RCC 7860 (cell line): ENCODE measurements at places on chromosomes 4 and X.

DNA sequence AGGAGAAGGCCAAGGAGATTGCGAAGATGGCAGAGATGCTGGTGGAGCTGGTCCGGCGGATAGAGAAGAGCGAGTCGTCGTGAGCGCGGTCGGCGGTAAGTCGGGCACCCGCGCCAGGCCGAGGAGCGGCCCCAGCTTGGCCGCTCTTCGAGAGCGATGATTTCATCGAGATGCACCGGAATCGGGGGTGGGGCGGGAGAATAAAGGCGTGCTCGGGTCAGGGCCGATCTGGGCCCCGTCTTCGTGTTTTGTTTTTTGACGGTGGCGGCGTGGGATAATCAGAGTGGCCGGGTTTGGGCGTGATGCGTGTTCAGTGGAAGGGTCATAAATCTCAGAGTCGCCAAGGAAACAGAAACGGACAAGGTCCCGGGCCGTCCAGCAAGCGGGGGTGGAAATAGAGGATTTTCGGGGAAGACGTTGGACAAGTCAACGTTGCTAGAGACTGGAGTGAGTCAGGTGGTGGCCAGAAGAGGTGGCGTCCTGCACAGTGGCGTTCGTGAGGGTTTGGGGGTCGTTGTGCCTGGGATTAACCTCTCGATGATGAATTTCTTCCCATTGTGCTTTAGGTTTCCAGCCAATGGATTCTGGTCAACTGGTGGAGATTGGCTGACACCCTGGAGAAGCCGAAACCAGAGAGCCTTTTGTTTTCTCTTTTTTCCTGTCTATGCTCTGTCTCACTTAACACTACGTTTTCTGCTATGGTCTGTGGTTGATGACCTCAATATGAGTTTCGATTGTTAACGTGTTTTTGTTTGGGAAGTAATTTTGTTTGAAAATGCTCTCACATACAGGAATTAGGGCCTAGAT is 882 bp downstream of the MRFAP1 start:
- peak; percentile 7 for DNase-seq

- no peak for DNase-seq
Observed at GRCh38 chr4:90906239-90906638, 779.0 kb downstream of the CCSER1 start.

DNA sequence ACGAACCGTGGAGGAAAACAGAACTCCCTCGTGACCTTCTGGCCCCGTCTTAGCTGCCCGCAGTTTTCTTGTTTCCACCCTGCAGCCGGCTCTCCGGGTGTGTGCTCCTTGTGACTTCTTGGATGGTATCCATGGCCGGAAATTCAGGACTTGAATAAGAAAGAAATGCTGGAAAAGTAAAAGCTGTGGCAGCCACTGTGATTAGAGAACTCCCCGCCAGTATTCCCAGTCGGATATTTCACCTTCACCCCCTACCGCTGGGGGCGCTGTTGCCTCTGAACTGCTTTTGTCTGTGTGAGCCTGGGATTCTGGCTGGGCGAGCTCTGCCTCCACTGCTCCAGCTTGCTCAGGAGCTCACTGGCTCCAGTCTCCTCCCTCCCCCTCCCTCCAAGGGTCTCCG is 41.5 kb upstream of the CYP4V2 start:
- peak; percentile 40 for DNase-seq

GRCh38 chr4:21192367-21192766 is 492.1 kb downstream of the PACRGL start:
- no peak for DNase-seq

GRCh38 chr4:2570036-2570435 is 33.6 kb downstream of the FAM193A start:
- no peak for DNase-seq

DNA sequence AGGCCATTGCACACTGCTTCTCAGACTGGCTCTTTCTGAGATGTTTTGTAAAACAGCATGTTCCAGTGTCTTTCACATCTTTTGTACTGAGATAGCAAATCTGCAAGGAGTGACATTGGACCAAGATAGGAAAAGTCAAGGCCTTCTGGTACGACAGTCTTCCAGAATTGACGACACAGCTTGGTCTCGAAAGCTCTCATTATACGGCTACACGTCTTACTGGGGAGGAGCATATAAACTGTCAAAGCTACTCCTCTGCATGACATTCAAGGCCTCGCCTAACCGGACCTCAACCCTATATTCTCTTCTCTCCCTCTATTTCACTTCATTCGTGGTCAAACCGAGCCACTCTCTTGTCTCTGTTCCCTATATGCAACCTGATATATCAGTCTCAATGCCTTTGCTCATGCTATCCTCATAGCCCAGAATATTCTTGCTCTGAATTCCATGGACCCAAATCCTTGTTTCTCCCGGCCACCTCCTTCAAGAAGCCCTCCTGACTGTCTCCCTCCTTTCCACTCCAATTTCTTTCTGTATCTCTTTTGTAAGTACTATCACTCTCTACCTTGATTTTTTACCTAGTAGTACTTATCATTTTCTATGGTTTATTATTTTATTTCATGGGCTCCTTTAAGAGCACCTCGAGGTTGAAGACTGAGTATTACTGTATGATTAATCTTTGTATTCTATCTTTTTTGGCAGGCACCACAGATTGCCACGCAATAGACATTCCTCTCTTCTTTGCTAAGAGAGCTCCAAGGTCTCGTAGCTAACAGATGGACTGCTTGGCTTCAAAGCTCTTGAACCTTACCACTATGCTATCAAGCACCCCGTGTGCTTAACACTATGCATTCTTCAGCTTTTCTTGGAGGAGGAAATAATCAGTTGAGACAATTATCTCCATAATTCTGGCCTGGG is 35.1 kb downstream of the RBM47 start:
- no peak for DNase-seq

DNA sequence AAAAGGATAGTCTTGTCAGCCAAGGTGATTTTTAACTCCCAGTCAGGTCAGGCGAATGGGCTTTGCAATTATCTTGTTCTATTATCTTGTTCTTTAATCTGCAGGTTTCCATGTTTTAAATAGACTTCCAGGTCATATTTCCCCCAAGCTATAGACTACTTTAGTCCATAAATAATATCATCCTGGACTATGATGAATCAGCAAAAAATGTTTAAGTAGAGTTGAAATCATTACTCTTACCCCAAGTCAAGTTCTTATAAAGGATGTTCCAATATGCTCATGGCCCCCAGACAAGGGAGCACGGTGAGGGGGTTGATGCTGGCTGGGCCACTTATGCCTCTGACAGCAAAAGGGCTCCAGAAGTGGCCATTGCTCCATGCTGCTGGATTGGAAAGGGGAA is 75.1 kb downstream of the SLC2A9 start:
- DNase-seq = no peak

DNA sequence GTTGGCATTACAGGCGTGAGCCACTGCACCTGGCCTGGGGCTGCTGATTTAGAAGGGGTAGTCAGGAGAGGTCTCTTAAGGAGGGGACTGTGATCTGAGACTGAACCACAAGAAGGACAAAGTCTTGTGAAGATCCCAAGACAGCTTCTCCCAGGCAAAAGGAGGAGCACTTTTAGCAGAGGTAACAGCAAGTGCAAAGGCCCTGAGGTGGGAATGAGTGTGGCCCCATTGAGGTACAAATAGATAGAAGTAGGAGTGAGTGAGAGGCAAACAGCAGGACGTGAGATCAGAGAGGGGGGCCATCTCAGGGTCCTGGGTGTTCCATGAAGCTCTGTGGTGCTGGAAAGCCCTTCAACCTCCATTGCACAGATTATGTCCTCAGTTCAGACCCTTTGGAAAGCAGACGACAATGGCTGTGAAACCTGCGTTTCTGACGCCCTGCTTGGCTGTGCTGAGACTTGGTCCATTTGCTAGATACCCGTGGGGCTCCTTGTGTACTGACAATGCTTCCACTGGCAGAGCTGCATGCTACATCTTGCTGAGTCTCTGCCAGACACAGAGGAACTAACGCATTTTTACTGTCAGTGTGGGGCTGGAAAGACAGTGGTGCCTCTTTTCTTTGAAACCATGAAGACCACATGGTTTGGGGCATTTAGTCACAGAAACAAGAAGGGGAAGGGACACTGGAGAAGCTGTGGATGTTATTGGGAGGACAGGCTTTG is 1.3 kb upstream of the CCKAR start:
- no peak for DNase-seq

DNA sequence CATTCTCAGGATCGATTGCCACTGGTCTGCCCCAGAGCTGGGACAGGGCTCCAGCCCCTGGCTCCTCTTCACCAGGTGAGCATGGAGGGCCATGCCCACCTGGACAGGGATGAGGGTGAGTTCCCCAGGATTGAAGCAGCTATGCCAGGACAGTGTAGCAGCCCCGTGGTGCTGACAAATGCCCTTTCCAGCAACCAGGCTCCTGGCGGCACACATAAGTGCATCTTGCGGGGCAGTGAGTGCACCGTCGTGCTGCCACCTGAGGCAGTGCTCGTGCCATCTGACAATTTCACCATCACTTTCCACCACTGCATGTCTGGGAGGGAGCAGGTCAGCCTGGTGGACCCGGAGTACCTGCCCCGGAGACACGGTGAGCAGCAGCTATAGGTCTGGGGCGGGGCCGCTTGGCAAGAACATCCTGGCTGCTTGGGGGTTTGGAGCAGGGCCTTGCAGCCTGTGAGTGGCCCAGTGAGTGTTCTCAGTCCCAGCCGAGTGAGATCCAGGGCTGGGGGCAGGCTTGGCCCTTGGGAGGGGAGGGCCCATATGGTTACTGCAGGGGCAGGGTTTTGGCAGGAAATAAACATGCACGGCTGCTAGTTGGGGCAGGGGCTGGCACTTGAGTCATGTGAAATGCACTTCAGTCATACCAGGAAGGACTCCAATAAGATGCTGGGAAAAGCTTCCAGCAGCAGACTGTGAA is 6.1 kb downstream of the IL9R start:
- DNase-seq = peak; percentile 2

DNA sequence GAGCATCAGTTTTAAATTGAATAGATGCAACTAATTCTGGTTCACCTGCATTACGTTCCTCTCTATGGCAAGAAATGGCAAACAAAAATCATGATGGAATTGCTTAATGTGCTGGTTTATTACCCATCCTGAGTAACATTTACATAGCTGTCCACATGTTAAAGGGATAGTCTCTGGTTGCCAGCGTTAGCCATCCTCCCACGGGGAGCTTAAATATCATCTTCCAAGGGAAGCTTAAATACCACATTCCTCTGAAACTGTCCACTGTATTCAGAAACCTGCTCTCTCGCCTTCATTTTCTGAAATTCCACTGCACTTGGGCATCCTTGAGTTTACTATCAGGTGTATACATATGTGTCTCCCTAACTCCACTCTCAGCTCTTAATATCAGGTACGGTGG is 586.6 kb downstream of the TLL1 start:
- no peak for DNase-seq

- no peak for DNase-seq
Observed at GRCh38 chr4:119632216-119632615, 3.6 kb upstream of the PDE5A start.

DNA sequence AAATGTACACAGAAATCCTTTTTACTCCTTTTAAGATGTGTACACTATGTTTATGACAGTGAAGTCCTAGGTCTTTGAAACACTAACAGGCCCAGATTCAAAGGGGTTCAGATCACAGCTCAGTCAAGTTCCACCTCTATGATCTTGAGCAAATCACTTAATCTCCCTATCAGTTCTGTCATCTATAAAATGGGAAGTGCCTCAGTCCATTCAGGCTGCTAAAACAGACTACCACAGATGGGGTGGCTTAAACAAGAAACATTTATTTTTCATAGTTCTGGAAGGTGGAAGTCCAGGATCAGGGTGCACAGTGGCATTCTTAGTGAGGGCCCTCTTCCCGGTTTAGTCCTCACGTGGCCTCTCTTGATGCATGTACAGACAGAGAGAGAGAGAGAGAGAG is 117.1 kb downstream of the CORIN start:
- no peak for DNase-seq

DNA sequence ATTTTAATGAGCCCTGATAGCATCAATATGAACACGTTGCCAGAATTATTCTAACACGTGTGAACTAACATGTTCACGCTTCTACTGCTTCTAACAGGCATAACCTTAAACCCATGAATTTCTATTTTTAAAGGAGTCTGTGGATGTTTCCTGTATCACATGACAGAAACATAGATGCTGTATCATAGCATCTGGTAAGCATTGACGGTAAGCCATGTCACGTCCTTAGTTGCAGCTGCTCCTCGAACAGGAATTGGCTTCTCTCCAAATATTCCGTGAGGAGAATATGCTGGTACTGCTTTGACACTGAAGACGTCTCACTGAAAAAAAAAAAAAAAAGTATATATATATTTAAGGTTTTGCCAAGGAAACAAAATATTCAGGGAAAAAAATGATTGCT is 105.1 kb upstream of the MXRA5 start:
- DNase-seq = no peak

DNA sequence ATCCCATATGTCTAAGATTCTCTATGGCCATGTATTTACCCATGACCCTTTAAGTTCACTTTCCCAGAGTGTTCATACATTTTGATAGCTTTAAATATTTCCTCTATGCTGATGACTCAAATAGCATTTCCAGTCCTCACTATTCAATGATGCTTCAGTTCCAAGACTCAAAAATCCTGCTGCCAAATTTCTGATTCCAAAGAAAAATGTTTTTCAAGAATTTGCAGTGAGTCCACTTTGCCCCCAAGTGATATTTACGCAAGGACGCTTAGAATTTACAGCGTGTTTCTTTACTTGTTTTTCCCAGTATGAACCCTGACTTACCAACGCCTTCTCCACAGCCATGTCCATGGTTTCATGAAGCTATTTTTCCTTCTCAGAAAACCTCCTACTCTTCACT is 127.9 kb upstream of the PCDH18 start:
- no peak for DNase-seq

- no peak for DNase-seq
Observed at GRCh38 chr4:15689540-15689939, 7.9 kb downstream of the FAM200B start.

- DNase-seq = no peak
Observed at GRCh38 chr4:41360214-41360920, 103.6 kb downstream of the UCHL1 start.

GRCh38 chr4:186592445-186592844 is 37.1 kb upstream of the MTNR1A start:
- DNase-seq = no peak

DNA sequence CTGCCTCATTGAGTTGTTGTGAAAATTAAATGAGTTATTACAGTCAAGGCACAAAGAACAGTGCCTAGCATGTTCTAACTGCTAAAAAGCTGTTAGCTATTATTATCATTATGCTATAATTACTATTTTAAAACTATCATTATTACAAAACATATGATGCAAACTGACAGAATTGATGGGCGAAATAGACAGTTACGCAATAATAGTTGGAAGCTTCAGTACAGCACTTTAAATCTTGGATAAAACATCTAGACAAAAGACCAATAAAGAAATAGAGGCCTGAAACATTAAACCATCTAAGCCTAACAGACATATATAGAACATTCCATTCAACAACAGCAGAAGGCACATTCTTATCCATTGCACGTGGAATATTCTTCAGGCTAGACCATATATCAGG is 73.0 kb downstream of the TAB3 start:
- DNase-seq = no peak

DNA sequence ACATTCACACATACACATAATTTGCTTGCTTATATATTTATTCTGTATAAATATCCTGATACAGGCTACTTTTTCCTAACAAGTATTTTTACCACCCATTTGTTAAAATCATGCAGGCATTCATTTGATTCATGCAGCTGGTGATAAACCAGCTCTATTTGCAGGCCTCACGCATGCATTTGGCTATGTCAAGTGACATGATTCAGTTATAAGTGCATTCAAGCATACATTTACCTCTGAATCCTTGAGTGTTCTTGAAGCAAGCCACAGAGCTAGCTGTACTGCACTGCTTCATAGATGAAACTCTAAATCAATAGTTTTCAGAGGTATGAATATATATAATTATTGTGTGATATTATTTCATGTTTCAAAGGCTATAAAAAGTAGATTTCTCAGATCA is 544.0 kb upstream of the AGA start:
- no peak for DNase-seq
